SW 1271 (cell line): ENCODE measurements at places on chromosomes 12 and 14.

- no peak for DNase-seq
Measured at GRCh38 chr14:70816525-70816924, 7.2 kb upstream of the MAP3K9 start.

- no peak for DNase-seq
Measured at GRCh38 chr14:38079268-38079667, 128.4 kb upstream of the SSTR1 start.

DNA sequence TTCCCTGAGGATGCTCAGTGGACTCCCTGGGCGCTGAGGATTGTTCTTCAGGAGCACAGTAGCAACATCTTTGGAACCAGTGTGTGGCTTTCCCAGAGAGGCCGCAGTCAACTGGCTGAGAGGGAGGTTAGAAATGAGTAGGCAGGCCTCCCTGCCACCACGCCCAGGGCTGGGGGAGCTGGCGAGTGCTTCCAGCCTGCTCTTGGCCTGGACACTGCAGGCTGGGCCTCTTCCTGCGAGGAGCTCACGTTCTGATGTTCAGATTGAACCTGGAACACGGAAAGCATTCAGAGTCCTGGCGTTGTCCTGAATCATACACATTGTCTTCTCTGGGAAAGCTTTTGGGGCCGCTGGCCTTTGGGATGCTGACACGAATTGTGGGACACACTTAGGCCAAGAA, 15.6 kb downstream of the TSPAN9 start:
- DNase-seq, result no peak

GRCh38 chr14:74945261-74945851, 10.0 kb downstream of the PGF start:
- peak; percentile 23 for DNase-seq

DNA sequence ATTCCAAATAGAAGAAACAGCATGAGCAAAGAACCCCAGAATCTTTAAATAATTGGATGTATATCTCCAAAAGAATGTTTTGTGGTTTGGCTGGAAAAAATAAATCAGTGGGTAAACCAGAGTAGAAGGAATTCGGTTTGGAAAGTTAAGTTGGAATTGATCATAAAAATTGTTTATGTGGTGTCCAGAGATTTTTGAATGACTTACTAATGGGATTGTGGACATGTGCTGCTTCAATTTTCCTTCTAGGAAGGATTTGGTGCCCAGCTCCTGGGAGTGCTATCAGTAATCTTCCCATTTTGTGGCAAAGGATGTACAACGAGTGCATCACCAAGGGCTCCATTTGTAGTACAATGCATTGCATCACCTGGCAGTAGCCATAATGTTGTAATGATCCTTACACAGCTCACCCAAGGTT, 224.8 kb downstream of the SLC16A7 start:
- DNase-seq, result no peak

DNA sequence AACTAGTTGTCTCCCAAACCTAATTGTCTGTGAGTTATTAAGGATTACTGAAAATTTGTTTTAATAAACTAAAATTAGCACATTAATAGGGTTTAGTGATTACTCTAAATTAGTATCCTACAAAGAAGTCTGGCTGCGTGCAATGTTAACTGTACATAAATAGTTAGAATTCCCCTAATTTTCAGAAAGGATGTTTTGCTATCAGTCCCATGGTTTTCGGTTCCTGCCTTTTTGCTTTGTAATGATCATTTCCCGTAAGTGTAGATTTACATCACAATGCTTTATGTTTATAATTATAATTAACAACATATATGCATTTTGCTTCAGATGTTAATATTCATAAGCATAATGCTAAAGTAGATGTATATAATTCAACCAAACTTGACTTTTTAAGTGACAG, 19.8 kb upstream of the LYZ start:
- no peak for DNase-seq

GRCh38 chr14:70735043-70735442, 74.3 kb downstream of the MAP3K9 start:
- DNase-seq, result no peak

GRCh38 chr12:27866373-27867101, 86.5 kb upstream of the MANSC4 start:
- DNase-seq, result no peak
